Urinary bladder (tissue), 4 donors: ENCODE measurements at places on chromosomes 7 and 10. TPM values are rescaled to one million over a fixed set of nuclear protein-coding genes. Genes with fewer than 3 reads are reported as not detected.
A peak's percentile ranks its signal among the peaks of the same experiment; 100 is the strongest.

PLAC9 gene
- 64.9 TPM for total RNA-seq

GRCh38 chr10:125859128-125859817, 21.8 kb downstream of the DHX32 start:
- DNase-seq: no peak

- DNase-seq: no peak
Measured at GRCh38 chr10:97926055-97926454, 76.4 kb downstream of the GOLGA7B start.

TSC22D4 gene
- 16.6 TPM for total RNA-seq

TMEM139 gene
- 2.1 TPM for total RNA-seq

SFTPA1 gene
- not detected for total RNA-seq

SLC35B4 gene
- total RNA-seq: 16.6 TPM

- DNase-seq: no peak
Measured at GRCh38 chr7:32347244-32347828, 142.8 kb downstream of the LSM5 start.

DNA sequence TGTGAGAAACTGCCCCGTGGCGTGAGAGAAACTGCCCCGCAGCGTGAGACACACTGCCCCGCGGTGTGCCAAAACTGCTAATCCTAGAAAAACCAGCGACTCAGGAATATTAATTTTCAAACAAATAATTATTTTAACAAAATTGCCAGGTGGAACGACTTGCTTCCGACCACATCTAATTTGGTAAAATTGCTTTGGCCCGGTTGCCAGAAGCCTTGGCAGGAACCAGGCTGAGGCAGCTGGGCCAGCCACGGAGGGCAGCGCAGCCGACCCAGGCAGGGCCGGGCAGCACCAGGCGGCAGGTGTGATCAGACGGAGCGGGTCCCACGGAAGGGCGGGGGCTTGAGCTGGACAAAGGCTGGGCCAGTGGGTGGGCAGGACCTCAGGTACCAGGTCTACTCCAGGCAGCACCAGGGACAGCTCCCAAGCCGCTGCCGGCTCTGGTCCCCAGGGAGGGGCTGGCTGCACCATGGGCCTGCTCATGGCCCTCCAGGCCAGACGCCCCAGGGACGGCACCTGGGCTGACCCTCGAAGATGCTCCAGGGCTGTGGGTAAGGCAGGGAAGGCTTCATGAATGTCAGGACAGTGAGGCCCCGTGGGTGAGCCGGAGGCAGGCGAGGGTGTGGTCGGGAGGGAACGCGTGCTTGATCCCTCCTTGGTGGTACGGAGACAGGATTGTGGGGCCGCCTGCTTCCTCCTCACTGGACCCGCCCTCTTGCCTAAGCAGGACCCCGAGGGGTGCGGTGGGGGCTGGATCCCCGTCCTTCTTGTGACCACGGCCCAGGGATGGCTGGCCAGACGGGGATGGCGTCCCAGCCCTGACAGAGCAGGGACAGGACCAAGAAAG, 7.7 kb upstream of the ADGRA1 start:
- DNase-seq: no peak

SLC26A3 gene
- total RNA-seq: not detected

DNA sequence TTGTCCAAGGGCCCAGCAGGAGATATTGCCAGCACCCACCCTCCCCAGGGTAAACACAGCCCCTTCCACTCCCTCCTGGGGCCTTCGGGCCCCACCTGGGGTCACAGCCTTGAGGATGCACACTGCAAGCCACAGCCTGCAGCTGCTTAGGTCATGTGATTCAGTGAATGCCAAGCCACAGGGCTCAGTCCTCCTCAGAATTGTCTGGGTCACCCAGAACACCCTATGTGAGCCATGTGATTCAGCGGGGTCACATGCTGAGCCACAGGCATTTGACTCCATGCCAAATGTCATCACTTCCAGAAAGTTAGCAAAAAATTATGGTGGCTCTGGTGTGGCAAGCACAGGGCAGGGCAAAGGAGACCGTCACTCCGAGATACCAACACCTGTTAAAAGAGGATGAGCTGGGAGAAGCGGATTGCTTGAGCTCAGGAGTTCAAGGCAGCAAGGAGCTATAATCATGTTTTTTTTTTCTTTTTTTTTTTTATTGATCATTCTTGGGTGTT, 17.2 kb upstream of the PSAP start:
- no peak for DNase-seq

DNA sequence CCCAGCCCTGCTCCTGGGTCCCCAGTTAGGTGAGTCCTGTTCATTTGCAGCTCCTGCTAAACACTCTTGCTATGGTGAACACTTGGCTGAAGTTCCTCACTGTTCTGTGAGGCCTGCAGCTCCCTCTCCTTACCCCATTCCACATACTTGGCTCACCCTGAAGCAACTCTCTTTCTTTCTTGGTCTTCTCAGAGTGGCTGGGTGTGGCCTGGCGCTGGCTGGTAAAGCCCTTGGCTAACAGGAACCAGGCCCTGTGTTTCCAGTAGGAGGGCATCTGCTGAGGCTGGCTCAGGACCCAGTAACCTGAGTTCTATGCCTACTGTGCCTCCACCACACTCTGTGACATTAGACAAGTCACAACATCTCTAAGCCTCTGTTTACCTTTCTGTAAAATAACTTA, 53.1 kb upstream of the COL13A1 start:
- no peak for DNase-seq

DNA sequence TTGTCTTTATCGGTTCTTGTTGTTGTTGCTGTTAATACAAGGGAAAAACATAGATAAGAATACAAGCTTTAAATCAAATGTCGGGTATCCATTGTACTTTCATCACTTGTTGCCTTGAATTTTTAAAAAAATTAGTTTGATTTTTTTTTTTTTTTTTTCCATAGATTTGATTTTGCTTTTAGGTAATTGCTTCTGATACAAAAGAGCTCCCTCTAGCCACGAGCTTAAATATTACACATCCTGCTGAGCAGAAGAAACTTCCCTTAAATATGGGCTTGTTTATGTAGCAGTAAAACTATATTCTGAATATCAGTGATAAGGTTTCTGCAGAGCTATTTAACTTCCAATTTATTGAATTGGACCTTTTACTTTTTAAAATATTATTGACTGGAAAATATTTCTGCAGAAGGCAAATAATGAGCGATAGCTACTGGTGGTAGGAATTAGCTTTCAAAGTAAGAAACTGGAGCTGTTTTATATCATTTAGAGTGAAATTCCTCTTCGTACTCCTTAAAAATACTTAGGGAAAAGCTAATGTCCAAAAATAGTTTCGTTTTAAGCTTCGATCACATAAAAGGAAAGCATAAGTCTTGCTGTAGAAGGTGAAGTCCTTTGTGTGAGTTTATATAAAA, 216.9 kb downstream of the POLR1F start:
- no peak for DNase-seq

- no peak for DNase-seq
Measured at GRCh38 chr10:71748671-71749191, 24.6 kb downstream of the VSIR start.

DNA sequence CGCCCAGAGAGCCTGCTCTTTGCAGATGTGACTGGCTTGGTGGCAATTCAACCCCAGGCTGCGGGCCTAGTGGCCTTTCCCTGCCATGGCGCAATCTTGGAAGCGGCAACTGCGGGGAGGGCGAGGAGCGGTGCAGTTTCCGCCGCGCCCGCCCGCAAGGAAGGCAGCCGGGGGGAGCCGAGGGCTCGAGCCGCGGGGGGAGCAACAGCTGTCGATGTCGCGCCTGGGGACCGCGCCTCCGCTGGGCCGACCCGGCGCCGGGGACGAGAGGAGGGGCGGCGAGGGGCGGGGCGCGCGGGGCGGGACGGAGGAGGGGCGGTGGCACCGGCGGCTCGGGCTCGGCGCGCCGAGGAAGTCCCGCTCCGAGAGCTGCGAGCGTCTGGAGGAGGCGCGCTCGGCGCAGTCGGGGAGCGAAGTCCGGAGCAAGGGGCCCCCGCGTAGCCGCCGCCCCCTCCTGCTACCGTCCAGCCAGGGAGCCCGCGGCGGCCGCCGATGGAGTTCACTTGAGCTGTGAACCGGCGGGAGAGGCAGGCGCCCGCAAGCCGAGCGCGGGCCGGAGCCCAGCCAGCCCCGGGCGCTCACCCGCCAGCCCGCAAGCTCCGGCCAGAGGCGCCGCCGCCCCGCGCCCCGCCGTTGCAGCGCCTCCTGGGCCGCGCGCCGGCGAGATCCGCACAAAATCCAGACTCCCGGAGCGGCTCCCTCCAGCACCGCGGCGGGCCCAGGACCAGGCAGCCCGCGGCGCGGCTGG, 438.1 kb upstream of the GALNT17 start:
- no peak for DNase-seq

- DNase-seq: no peak
Measured at GRCh38 chr7:29095631-29096445, 50.5 kb downstream of the CPVL start.

DNA sequence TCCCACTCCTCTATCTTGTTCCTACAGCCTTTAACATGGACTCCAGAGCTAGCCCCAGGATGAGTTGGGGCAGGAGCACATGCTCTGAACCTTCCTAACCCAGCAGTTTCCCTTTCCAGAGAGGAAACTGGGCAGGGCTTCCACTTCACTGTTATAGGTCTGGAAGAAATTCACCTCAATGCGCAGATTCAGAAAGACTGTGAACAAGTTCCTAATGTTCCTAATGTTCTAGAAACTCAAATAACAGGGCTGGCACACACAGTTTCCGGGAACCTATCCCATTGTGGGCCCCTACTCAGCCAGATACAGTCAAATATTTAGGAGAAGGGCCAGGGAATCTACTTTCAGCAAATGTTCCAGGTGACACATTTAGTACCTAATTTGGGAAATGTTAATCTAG, 29.7 kb downstream of the ABCC2 start:
- DNase-seq: no peak

- no peak for DNase-seq
Measured at GRCh38 chr7:42739638-42740037, 172.2 kb downstream of the C7orf25 start.

DNA sequence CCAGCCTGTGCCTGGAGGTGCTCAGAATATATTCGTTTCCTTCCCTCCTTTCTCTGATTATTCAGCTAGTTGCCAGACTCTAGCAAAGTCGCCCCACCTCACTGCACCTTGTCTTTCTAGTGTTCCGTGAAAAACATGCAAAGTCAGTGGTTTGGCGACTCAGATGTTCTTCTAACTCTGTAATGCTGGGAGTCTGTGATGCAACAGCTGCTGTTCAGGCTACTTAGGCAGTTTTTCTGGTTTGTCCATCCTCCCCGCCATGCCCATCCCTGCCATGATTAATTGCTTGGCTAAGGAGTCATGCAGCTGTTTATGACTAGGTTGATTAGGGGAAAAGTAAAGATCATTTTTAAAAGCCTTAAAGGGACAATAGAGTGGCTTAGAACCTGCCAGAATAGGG, 99.4 kb downstream of the MTPN start:
- DNase-seq: peak; percentile 8

DNA sequence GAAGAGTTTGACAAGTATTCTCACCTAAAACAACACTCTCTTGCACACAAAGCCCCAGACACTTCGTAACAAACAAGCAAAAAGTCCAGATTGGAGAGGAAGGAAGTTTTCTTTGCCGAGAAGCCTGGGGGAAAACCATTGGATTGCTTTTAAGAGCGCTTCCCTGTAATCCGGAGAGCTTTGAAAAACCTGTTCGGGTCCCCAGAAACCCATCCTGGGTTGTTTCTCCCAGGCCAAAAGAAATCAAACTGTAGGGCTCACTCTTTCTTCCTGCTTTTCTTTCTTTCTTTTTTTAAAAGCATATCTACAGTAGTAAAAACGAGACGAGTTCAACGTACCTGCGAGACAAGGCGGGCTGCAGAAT, 655 bp downstream of the SP8 start:
- DNase-seq: no peak
